Stromal cell of bone marrow (primary cell): ENCODE measurements at places on chromosomes 6 and 20.

DNA sequence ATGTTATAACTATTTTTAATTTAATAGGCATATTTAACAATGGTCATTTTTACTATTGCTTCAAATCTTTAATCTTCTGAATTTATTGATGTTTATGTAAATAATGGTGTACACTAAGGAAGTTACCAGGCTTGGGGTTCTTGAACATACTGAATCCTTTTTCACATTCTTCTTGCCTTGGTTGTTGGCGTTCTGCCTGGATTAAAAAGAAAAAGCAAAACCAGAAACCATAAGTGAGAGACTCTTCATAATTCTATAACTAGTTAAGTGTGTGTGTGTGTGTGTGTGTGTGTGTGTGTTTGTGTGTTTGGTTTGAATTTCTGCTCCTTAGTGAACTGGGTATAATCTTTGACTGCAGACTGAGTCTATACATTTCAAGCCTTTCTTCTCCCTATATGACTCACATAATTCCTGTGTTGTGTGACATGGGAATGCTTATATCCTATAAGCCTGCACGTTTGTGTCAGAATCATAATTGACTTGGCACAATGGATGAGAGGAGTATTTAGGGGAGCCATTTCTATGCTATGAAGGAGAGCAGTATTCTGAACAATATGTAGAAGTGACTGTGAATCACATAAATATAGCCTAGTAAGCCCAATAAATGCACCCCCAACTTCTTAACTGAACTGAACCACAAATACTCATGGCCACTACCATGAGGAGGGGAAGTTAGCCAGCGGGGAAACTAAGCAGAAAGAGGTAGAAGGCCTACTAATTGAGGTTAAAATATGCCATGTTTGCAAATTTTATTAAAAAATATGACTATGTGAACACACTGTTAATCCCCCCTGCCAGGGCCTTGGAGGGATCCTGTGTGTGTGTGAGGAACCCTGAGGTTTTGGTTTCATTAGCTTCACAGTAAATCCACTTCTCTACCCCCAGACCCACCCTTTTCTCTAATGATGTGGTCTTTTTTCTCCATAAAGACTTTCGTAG lies 425.5 kb downstream of the BCKDHB start:
- DNase-seq = no peak

DNA sequence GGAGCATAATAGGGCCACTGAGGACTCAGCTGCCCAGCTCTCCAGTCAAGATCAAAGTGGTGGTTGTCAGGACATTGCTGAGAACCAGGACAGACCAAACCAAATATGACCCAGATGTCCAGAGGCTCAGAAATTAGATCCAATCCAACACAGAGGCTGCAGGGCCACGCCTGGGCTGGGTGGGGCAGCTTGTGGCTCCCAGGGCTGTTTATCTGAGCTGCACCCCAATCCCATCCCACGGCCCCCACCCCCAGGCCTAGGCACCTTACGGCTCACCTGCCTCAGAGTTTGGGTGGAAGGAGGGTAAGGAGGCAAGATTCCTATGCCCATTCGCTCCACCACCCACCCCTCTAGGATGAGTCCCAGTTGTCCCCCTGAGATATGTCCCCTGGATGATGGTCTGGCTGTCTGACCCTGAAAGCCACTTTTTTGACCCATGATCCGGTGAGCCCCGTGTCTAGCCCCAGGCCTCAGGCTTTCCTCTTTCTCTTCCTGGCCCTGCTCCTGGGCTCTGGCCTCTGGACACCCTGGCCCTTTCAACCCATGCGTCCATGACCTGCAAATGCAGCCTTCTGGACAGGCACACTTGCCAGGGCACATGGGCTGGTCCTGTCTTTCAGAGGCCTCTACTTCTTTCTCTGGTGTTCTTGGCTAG lies 40.0 kb downstream of the CPXM1 start:
- no peak for DNase-seq

GRCh38 chr20:18926965-18927364 lies 113.4 kb downstream of the SCP2D1 start:
- no peak for DNase-seq

- DNase-seq = no peak
Observed at GRCh38 chr6:424741-425417, 33.3 kb downstream of the IRF4 start.

GRCh38 chr6:135054226-135054568 lies 425 bp downstream of the HBS1L start:
- DNase-seq = no peak

GRCh38 chr20:64049060-64049877 lies at the start of gene SOX18:
TSS of gene SOX18 (minus strand) at chr20:64049639. CDS start at chr20:64049516, 123 bp downstream.
- DNase-seq = no peak

GRCh38 chr20:49986049-49986448 lies 3.3 kb downstream of the SNAI1 start:
- no peak for DNase-seq

- DNase-seq = no peak
Observed at GRCh38 chr6:122853259-122853995, 64.4 kb downstream of the SMPDL3A start.

DNA sequence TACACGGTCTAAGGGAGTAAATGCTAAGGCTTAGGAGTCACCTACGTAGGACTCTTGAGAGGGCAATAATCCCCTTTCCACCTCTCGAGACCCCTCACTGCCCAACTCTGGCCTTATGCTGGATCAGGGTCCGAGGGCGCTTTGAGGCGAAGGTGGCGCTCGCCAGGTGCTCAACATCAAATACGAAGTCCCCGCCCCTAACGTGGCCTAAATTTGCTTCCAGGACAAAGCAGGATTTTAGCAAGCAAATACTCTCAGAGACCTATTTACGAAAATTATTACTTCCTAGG lies 406 bp upstream of the TRIM26 start:
- no peak for DNase-seq

GRCh38 chr6:41707565-41708200 lies 27.7 kb downstream of the TFEB start:
- DNase-seq = no peak

- no peak for DNase-seq
Observed at GRCh38 chr6:44047179-44047546, 80.1 kb downstream of the MRPL14 start.

GRCh38 chr6:3085074-3085473 lies 16.8 kb downstream of the RIPK1 start:
- DNase-seq = no peak

- no peak for DNase-seq
Observed at GRCh38 chr20:33827634-33828325, 16.6 kb downstream of the CHMP4B start.

- DNase-seq = no peak
Observed at GRCh38 chr6:22294301-22294700, 2.5 kb downstream of the PRL start.

- peak; percentile 51 for DNase-seq
Observed at GRCh38 chr20:34578025-34578424, 19.5 kb downstream of the MAP1LC3A start.

DNA sequence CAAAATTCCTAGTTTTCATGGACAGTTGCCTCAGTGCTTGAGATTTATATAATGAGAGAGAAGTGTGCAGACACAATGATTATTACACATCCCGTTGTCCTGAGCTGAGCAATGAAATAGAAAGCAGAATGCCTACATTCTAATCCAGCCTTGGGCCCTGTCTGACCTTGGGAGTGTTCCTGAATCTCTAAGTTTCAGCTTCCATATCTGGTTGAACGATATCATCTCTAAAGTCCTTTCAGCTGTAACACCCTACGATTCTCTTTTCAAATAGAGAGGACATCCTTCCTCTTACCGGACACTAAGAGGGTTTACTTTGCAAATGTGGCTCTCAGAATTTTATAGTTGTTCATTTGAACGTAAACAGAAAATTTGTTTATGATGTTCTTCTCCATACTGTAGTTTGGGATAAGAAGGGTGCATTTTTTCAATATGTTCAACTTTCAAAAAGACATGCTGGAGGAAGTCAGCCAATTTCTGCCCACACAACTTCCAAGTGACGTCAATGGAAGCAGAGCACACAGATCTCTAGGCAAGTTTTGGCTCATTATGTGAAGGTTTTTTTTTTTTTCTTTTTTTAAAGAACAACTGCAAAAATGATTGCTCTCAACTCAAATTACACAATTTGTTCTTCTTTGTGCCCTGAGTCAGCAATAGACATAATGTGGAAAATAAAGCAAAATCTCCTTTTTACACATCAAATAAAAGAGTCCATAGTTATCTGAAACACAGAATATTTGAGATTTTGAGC lies 50.4 kb downstream of the PDE7B start:
- DNase-seq = peak; percentile 85
